Stimulated activated naive CD8-positive, alpha-beta T cell treated with anti-CD3 and anti-CD28 coated beads, Interleukin-15, amount 100 ng/mL, for 72 hours (primary cell): ENCODE measurements at places on chromosomes 4 and X.

- no peak for DNase-seq
Measured at GRCh38 chr4:119962631-119963030, 104.0 kb downstream of the MAD2L1 start.

GRCh38 chr4:8528713-8529112 is 51.5 kb upstream of the GPR78 start:
- DNase-seq = no peak

GRCh38 chrX:130719413-130719812 is 183.6 kb downstream of the ENOX2 start:
- no peak for DNase-seq

- DNase-seq = no peak
Measured at GRCh38 chrX:348461-349117, 30.0 kb upstream of the GTPBP6 start.

GRCh38 chrX:9293051-9293496 is 171.8 kb upstream of the TBL1X start:
- no peak for DNase-seq

DNA sequence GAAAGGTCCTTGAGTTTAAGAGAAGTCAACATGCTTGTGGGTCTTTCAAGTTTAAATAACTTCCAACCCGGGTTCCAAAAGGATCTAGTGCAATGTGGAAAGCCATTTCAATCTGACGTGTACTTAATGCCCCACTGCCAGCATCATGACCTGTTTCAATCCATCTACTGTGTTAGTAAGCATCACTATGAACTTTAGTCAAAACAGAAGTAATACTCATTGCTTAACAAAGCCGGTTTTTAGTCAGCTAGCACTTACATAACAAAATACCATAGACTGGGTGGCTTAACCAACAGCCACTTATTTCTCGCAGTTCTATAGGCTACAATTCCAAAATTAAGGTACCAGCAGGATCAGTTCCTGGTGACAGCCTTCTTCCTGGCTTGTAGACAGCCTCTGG is 677.5 kb downstream of the DMD start:
- no peak for DNase-seq

DNA sequence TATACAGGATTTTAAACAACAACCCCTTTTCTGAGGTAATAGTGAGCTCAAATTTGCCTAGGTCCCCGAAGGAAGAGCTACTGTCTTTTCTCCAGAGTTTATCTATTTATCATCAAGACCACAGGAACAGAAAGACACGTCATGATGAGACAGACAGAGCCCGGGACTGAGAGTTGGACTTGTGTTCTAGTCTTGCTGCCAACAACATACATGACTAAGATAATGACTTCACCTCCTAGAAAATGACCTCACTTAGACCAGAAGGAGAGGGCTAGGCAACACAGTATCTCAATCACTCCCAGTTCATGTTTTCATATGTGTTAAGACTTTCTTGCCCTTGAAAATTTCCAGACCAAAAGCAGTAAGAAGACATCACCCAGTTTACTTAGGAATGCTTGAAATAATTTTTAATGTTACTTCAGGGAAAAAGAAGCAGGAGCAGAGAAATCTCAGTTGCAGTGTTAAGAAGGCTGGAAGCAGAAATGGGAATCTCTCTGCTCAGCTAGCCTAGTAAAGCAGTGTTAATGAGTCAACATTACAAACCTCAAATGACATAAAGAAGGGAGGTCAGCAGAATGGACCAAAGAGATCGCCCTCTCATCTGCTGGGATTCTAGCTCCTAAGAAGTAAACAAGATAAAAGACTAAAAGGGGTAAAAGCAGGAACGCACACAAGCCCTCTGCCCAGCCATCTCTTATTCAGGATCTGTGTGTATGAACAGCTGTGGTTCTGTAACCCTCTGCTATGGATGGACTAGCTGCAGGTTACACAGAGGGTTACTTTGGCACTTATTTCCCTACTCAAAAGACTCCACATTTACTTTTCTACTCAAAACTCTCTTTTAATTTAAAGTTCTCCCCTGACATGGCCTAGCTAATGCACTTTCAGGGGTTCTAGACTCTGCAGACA is 24.8 kb downstream of the PDGFC start:
- DNase-seq = no peak

- peak; percentile 28 for DNase-seq
Measured at GRCh38 chrX:46381630-46382029, 163.6 kb downstream of the ZNF674 start.

DNA sequence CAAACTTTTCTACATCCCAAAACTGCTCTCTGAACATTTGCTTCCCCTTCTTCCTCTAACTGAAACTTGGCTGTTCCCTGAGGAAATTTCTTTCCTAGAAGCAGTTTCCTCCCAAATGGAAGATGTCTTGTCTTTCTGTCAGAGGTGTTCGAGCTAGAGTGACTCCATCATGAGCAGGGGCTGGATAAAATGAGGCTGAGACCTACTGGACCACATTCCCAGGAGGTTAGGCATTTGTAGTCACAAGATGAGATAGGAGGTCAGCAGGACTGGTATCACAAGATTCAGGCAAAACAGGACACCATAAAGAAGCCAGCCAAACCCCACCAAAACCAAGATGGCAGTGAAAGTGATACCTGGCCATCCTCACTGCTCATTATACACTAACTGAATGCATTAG is 35.8 kb upstream of the PGRMC2 start:
- no peak for DNase-seq

- DNase-seq = no peak
Measured at GRCh38 chr4:81606801-81607501, 135.2 kb upstream of the RASGEF1B start.

- no peak for DNase-seq
Measured at GRCh38 chr4:55409468-55410171, 13.9 kb downstream of the TMEM165 start.

DNA sequence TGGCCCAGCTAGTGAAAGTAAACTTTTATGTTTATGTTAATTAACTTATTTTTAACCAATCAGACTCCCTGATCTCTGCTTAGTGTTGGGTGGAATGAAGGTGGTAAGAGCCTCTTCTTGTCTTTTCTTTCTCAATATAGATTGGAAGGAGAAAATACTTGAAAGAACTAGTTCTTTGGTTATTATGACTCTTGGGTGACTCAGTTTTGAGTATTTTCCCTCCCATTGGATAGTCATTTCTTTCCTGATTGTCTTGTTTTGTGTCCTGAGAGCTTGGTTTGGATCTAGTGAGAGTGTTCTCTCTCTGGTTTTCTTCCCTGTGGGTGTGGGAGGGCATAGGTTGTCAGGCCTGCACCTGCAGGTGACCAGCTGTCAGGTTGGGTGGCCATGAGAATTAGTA is 172.0 kb upstream of the GLRA2 start:
- DNase-seq = no peak

GRCh38 chrX:74490247-74490646 is 69.0 kb downstream of the SLC16A2 start:
- no peak for DNase-seq
